Kasumi-1 (cell line): ENCODE measurements at places on chromosomes 4 and X.
A peak's percentile ranks its signal among the peaks of the same experiment; 100 is the strongest.

GRCh38 chrX:1809581-1809980 is 194.7 kb downstream of the ASMT start:
- DNase-seq = no peak

- no peak for DNase-seq
Observed at GRCh38 chr4:40586729-40587128, 42.9 kb downstream of the RBM47 start.

DNA sequence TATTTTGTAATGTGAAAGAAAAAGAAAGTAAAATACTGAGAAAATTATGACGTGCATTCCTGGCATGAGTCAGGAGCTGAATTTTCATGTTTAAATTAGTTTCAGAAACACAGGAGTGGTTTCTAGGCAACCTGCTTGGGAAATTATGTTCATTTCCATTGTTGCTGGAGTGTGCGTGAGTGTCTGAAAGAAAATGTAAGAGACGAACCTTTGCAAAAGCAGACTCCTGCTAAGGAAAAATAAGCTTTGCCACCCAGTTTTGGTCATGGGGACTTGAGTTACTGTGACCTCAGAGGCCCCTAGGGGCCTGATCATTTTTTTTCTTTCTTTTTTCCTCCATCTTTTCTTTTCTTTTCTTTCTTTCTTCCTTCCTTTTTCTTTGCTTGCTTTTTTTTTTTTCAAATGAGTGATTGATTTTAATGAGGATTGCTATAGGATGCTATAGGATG is 18.8 kb upstream of the CHRNA9 start:
- DNase-seq = no peak

GRCh38 chr4:56426273-56426672 is 9.1 kb downstream of the PPAT start:
- no peak for DNase-seq

DNA sequence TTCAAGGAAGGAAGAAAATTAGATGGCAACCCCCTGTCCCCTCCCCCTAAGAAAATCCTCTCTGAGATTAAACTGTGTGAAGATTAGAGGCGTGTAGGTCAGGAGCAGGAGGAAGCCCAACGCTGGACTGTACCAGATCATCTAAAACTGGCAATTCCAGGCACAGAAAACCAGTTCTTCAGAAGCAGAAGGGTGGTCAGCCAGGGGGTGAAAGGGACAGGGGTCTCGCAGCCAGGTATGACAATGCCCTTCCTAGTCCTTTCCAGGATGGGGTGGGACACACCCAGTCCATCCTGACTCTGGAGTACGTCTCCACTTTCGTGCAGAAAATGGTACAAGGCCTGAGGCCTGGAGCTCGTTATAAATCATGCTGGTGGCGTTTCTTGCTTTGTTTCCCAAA is 3.3 kb upstream of the RHOH start:
- DNase-seq = no peak

DNA sequence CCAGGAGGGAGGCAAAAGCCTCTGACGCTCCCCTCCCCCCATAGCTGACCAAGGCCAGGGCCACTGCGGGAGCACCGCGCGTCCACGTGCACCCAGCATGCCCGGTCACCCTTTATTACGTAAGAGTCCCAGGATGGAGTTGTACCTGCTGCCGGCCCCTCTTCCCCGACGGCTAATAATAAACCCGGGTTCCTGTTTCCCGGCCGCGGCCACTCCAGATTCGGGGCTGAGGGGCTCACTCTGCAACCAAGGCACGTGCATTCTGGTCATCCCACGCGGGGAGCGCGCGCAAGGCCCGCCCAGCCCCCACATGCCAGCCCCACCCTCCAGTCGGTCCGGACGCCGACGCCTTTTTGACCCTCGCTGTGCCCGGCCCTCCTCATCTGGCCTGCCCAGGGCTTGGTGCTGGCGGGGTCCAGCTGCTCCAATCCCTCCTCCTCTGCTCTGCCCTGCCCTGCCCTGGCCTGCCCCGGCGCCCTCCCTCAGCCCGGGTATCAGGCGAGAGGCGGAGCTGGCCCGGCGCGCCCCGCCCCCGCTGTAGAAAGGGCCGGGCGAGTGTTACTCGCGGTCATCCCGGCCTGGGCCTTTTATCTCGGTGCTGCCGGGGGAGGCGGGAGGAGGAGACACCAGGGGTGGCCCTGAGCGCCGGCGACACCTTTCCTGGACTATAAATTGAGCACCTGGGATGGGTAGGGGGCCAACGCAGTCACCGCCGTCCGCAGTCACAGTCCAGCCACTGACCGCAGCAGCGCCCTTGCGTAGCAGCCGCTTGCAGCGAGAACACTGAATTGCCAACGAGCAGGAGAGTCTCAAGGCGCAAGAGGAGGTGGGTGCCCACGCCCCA is 2.6 kb downstream of the MID1IP1 start:
- peak; percentile 81 for DNase-seq

DNA sequence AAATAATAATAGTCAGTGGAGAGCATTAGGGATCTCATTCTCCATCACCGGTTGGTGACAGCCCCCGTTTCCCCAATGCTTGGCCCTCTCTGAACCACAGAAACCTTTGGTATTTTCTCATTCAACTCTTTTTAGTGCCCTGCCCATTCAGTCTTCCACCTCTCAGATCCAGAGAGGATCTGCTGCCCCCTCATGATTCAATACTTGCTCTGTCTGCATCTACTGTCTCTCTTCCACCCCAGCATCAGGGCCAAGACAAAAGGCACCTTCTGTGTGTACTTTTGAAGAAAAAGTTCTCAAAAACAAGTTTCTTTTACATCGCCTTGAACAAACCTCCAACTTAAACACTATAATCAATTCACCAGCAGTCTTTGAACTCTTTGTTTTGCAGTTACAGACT is 19.3 kb downstream of the CLTRN start:
- no peak for DNase-seq

DNA sequence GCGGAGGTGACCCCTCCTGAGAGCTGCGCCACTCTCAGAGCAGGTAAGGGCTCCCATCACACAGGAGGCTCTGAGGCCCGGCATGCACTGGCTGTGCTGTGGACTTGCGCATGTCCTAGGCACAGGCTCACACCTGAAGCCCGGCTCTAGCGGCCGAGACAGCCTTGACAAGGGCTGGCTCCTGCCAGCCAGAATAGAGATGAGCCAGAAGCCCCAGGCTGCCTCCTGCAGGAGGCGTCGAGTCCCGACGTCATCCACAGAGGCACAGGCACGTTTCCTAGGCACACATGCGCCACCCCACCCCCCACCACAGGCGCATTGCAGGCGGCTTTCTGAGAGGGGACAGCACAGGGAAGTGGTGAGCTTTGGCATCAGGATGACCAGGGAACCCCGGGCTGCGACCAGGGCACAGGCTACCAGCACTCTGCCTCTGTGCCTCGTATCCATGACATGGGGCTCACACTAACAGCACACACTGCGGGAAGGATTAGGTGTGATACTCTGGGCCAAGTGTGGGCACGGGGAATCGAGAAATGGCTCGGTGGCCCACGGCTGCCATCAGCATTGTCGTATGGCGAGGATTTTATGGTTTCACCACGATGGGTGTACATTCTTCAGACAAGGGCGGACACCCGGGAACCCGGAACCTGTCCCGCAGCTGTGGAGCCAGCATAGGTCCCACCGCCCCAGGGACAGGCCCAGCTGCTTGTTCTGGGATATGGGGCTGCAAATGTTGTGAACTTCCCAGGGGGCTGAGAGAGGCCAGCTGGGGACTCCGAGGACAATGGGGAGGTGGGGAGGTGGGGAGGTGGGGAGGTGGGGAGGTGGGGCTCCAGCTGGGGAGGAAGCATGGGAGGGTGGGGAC is 90.7 kb upstream of the ADRA2C start:
- no peak for DNase-seq

DNA sequence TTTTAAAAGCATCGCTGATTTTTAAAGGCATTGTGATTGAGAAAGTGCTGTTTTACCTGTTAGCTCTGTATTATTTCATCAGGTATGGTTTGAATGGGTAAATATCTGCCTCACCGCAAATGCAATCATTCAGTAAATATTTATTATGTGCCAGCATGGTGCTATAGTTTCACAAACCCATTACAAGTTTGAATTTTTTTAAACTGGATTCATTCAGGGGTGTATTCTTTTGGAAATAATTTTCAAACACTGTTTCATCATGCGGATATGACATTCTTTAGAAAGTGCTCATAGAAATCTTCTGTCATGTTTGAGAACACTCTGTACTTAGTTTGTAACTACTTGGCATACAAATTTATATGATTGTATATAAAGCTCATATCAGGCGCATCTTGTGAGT is 37.2 kb downstream of the LIMCH1 start:
- DNase-seq = no peak

- DNase-seq = no peak
Observed at GRCh38 chr4:188780028-188780427, 640.8 kb downstream of the TRIML1 start.

GRCh38 chr4:25951390-25951952 is 37.5 kb downstream of the SMIM20 start:
- no peak for DNase-seq

- no peak for DNase-seq
Observed at GRCh38 chrX:47360423-47361179, 9.8 kb upstream of the ZNF157 start.

DNA sequence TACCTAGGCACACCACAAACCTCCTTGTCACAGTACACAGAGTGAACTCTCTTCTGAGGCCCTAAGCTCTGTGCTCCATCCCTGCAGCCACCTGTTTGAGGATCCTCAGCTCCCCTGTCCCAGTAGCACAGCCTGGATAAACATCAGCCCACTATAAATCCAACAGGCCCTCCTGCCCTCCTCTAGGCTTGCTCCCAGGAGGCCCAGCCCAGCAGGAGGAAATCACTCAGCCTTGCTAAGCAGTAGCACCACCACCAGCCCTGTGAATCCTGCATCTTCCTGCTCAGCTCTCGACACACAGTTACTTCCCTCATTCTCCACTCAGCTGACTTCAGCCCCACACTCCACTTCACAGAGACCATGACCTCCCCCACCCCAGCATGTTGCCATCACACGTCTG is 273.9 kb downstream of the BCOR start:
- peak; percentile 2 for DNase-seq

DNA sequence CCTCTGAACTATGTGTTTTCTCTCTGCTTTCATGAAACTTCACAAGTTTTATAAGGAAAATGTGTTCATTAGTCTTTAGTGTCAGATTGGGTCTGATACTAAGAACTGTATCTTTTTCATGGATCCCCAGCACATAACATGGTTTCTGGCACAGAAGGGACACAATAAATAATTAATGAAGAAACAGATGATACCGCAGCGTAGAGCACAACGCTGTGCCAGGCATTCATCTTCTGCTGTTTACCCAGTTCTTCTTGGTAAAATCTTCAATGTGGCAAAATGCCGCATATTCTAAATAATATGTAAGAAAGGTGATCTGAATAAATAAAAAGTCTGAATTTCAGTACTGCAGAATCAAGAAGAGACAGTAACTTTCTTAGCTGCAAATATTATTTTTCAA is 12.3 kb downstream of the SCARB2 start:
- no peak for DNase-seq

- peak; percentile 17 for DNase-seq
Observed at GRCh38 chrX:13345037-13345436, 25.2 kb upstream of the ATXN3L start.

GRCh38 chr4:151664289-151664688 is 96.5 kb downstream of the GATB start:
- DNase-seq = peak; percentile 1
